ENCODE measurements at places on chromosomes 3 and 15. TPM values are rescaled to one million over a fixed set of nuclear protein-coding genes. Genes with fewer than 3 reads are reported as not detected.

- DNase-seq, result peak; percentile 61
These were observed 2.2 kb downstream of the LTF start for GRCh38 chr3:46462511-46462910.

DNA sequence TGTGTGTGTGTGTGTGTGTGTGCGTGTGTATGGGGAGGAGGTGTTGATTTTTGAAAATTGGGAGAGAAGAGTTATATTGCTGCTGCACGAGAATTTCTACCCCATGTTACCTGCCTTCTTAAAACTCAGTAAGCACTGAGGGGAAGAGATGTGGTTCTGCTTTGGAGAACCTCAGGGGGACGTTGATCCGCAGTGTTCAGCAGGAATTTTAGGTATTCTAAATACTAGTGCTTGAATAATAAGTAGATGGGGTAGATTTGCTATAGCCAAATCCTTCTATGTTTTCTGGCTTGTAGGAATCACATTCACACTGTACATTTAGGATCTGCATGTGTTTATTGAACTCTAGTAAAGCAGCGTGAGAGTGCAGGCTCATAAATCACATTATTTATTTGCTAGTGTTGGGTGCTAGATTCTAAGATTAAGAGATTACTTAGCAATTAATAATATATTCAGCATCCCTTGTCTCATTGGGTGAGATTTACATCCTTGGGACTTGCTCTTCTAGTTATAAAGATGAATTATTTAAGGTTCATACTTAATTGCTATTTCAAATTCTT, 268.1 kb downstream of the MFSD1 start:
- DNase-seq, result no peak

GRCh38 chr3:123289391-123290106, 87.8 kb downstream of the SEC22A start:
- no peak for DNase-seq

The SPTSSB gene
- total RNA-seq, result not detected

- DNase-seq, result peak; percentile 80
These were observed 177.2 kb upstream of the THBS1 start for GRCh38 chr15:39403640-39404117.
